Activated CD8-positive, alpha-beta memory T cell treated with anti-CD3 and anti-CD28 coated beads for 1 hour (primary cell): ENCODE measurements at places on chromosomes 4 and X.

DNA sequence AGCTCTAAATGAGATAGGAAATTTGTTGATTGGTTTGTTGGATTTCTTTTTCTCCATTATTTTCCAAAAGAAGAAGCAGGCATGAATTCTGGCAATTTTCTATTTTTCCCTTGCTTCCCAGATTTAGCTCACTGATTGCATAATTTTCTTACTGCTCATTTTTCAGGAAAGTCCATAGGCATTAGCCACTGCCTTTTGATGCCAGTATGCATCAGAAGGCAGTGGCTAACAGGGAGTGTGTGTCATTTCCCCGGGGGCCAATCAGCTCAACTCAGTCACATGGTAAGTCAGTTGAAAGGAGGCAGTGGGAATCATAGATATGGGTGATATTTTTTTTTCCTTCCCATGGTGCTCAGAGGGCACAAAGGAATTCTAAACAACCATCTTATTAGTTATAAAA, 156.7 kb downstream of the TRIML1 start:
- no peak for DNase-seq

DNA sequence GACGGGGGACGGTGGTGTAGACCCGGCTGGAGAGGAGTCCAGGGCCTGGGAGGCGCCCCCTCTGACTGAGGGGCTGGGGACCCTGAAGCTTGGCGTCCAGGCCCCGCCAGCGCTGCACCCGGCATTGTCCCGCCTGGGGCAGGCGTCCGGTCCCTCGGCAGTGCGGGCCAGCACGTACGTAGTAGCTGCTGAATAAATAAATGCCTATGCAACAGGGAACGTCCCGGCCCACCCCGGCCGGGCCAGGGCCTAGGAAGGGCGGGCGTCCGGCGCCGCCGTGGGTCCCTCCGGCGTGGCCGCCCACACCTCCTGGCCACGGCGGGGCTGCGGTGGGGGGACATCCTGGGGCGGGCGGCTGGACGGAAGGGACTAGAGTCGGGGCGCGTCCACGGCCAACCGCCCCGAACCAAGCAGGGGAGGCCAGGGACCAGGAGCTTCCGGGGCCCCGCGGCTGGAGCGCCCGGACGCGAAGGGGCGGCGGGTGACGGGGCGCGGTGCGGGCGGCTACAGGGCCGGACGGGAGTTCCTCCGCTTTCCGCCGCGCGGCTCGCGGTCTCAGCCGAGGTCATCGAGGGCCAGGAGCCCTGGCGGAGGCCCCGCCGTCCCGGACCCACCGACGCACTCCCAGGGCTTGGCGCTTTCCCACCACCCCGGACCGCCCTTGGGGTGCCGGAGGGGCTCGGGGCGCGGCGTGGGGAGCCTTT, 886 bp upstream of the WWC2 start:
- no peak for DNase-seq

- DNase-seq, result no peak
Measured at GRCh38 chr4:39037941-39038340, 5.7 kb upstream of the TMEM156 start.

DNA sequence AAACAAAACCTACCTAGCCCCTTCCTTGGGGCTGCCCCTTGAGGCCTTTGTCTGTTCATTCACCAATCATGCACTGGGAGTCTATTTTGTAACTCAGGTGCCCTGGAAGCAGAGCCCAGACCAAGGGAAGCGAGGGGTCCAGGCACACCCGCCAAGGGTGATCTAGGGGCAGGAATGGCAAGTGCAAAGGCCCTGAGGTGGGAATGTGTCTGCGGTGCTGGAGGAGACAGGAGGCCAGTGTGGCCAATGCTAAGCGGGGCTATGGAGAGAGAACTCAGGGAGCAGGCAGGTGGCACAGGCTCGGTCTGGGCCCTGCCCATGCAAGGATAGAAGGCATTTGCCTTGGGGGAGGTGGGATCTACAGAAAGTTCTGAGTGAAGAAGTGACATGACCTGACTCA, 3.5 kb upstream of the SH3BP2 start:
- DNase-seq, result no peak

DNA sequence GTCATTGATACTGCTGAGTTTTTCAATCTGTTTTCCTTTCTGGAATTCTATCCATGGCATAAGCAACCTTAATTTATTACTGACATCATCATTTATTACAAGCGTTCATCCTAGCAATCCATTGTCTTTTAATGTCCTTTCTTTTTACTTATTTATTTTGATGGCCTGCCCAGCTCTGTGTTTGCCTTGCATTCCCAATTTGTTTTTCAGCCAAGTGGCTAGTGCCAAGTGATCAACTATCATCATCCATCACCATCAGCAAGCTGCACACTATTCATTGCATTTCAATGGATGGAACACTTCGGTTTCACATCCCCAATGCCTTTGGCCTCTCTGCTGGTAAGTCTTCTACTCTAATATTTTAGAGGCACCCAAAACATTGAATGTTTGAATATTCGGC, 831.7 kb upstream of the EPHA5 start:
- no peak for DNase-seq

GRCh38 chr4:106659371-106659770, 290.8 kb upstream of the GIMD1 start:
- no peak for DNase-seq

DNA sequence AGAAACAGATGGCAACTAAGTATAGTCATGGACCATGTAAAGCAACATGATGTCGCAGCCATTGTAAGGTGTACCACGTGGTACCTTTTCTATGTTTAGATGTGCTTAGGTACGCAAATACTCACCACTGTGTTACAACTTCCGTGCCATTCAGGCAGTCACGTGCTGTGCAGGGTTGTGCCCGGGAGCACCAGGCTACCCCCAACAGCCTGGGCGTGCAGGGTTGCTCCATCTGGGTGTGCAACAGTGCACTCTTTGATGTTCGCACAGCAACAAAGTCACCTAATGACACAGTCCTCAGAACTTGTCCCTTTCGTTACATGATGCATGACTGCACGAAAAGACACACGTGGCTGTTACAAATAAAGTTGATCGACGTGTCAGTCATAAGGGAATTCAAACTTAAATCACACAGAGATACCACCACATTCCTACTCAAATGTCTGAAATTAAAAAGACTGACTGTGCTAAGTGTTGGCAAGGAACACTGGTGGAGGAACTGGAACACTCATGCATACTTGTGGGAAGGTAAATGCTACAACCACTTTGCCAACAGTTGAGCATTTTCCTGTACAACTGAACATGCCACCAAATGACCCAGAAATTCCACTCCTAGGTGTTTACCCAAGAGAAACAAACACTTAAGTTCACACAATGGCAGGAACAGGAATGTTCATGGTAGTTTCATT, 24.3 kb downstream of the CPLX1 start:
- no peak for DNase-seq

- no peak for DNase-seq
Measured at GRCh38 chr4:172202480-172203076, 389.4 kb downstream of the GALNTL6 start.

DNA sequence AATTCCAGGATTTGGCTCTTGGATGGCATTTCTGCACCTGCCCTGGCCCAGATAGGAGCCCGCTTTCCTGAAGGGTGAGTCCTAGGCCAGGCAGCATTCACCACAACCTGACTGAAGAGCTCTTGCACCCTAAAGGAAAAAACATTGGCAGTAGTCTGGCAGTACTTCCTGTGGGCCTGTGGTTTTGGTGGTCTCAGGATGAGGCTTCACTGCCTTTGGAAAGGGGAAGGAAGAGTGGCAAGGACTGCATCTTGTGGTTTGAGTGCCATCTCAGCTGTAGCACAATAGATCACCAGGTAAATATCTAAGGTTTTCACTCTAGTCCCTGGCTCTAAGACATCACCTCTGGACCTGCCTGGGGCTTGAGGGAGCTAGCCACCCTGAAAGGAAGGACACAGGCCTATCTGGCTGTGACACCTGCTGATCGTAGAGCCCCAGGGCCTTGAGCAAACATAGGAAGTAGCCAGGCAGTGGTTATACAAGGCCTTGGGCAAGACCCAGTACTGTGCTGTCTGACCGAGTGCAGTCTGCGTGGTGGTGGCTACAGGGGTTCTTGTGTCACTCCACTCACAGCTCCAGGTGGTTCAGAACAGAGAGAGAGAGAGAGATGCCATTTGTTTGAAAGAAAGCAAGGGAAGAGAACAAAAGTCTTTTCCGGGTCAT, 28.5 kb upstream of the PRRG1 start:
- no peak for DNase-seq

DNA sequence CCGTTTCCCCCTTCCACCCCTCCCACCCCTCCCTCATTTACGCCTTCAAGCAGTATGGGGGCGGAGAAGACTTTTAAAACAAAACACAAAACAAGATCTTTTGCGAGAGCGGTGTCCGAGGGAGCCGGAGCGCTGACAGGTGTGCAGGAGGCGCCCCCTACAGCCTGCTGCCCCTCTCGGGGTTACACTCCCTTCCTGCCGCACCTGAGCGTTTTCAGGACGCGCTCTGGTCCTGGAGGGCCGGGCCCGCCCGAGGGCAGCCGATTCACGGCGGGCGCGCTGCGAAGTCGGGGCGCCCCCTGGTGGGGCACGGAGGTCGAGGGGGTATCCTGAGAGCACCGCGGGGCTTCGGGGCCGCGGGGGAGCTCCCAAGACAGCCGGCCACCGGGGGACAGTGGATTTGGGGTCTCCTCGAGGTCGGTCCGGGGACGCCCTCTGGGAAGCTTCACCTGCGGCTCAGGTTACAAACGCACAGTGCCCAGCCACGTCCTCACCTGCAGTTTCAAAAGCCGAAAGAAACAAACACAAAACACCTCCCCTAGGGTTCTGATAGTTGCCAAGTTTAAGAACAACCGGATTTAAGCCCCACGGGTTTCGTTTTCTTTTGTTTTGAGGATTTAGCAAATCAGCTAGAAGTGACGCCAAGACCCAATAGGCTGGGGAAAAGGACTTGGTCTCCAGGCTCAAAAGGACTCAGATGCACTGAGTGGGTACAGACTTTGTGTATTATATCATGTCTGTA, 8.0 kb upstream of the NEUROG2 start:
- peak; percentile 23 for DNase-seq

GRCh38 chr4:121651597-121651996, 45.2 kb downstream of the ANXA5 start:
- no peak for DNase-seq

DNA sequence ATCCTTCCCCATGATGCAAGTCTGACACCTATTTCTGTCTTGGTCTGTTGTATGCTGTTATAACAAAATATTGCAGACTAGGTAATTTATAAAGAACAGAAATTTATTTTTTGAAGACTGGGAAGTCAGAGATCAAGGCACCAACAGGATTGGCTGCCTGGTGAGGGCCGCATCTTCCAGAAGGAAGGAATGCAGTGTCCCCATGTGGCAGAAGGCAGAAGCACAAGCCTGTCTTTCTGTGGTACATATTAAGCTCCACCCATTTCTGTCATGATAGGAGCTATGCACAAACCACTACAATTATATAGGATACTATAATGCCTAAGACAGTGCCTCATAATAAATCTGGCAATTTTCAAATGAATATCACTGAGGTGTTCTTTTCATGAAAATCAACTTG, 502.3 kb upstream of the DIAPH2 start:
- DNase-seq, result no peak

DNA sequence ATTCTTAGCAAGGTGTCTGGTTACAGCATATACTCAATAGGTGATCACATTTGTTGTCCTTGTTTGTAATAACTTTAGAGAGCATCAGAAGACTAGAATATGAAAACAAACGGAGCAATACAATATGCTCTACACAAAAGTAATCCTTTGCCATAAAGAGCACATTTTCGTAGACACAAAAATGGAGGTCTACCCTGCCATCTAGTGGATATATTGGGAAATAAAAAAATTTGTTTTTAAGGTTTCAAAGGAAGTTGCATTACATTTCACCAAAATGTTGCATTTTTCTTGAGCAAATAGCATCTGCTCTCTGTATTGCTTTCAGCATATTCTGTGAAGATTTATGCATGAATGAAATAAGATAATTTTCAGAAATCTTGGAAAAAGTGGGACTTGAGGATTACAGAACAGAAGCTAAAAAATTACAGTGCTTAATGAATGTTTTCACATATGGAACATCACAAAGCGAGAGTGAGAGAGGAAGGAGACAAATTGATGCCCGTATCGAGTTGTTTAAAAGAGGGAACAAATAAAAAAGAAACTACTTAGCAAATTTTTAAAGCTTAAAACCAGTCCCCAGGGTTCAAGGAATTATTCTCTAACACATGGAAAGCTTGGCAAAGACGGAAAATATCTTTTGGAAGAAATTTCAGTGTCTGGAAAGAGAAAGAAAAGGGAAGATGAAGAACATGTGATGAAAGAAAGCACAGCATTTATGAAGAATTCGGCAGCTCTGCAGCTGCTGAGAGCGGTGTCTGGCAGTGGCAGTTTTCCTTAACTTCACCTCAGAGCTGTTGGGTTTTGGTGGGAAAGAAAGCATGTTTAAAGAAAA, 390.1 kb downstream of the ANKRD50 start:
- no peak for DNase-seq

- no peak for DNase-seq
Measured at GRCh38 chr4:11966782-11967181, 538.1 kb upstream of the HS3ST1 start.

DNA sequence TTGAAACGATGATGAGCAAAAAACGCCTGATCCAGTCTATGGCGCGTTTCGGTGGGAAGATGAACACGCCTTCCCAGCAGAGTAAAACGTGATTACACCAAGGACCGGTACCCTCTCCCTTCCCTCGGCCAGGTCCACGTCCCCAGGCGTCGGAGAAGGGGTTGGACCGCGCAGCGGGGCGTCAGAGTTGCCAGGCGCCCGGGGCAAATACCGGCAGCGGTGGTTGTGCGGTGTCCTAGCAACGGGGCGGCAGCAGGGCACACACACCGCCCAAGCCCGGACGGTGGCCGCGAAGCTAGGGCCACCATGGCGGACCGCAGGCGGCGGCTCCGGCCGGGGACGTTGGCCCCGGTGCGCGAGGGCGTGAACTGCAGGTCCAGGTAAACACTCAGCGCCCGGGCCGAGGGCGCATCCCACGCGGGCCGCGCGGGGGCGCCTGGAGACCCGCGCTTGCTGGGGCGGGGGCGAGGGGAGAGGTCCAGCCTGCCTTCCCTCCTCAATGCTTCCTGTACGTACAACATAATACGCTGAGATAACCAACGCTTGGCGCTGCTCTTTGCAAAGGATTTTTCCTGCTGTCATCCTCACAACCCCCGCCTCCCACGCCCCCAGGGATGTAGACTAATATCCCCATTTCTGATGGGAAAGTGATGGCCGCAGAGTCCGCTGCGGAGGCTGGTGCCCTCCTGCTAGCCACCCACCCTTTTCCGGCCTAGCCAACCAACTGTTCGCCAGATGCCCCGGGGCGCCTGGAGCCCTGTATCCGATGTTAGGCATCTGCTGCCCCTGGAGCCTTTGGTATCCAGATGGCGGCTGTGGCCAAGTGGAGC, at the start of gene FAM47E:
TSS of gene FAM47E (plus strand) at position 281 of the 830 bp plus-strand sequence. CDS start at position 307, 26 bp downstream.
- no peak for DNase-seq

GRCh38 chrX:134460862-134461220, 876 bp downstream of the HPRT1 start:
- no peak for DNase-seq
